ENCODE measurements at places on chromosomes 3 and 15.

DNA sequence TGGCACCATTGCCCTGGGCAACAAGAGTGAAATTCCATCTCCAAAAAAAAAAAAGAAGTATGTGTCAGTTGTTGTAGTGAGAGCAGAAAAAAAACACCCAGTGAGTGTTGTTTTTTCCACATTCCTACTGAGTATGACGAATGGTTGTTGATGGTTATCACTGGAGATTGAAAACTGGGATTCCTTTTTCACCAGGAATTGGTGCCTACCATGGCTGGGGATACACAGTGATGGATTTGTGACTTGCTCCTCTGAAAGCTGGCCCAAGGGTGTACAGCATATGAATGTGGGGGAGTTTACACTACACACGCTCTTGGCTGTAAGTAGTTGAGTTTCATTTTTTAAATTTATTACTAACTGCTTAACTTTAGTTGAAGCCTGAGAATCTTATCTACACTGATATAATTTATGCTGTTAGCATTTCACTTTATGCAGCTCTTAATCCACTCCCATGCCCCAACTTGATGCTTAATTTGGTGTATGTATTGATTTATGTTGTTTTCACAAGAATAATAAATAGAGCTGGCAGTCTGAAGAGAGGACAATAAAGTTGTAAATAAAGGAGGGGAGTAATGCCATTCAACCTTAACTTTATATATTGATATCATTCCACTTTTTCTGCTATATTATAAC, 56.0 kb upstream of the MME start:
- no peak for DNase-seq

- DNase-seq, result no peak
Measured at GRCh38 chr15:63258658-63259057, 18.7 kb upstream of the APH1B start.

DNA sequence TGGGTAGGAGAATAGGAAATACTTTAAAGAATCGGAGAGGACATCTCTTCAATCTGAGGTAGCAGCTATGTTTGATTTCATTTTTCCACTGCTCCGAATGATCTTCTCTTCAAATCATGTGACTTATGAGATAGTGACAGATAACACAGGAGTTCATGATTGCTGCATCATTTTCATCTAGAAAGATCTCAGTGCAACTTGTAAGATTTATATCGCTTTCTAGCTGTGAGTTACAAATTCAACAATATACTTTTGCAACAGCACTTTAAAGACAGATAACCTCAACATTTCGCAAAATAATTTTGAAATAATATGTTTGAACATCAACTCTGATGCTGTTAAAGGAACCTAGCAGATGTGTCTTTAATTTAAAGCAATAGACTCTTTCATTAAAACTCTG, 99.9 kb upstream of the CCDC80 start:
- DNase-seq, result no peak

DNA sequence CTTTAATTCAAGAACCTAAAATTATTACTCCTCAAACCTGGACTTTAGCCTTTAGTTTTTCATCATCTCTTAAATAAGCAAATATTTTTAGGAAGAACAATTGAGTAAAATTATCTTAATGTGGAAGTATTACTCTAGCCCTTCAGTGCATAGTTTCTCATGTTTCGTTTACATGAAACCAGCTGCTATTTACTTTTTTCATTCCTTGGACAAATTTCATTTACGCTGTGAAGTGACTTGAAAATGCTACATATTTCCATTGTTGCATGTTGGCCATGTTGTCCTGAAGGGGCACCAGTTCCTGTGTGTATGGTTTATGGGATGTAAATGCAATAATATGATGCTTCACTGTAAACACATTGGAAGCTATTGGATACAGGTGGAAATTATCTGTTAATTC, 49.9 kb downstream of the SLC25A26 start:
- peak; percentile 85 for DNase-seq

DNA sequence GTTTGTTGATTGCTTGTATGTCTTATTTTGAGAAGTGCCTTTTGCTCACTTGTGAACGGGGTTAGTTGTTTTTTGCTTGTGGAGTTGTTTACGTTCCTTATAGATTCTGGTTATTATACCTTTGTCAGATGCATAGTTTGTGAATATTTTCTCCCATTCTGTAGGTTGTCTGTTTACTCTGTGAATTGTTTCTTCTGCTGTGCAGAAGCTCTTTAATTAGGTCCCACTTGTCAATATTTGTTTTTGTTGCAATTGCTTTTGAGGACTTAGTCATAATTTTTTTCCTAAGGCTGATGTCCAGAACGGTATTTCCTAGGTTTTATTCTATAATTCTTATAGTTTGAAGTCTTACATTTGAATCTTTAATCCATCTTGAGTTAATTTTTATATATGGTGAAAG, 285.3 kb upstream of the GADL1 start:
- DNase-seq, result no peak

GRCh38 chr3:110016235-110016815, 679.0 kb upstream of the DPPA4 start:
- peak; percentile 13 for DNase-seq

DNA sequence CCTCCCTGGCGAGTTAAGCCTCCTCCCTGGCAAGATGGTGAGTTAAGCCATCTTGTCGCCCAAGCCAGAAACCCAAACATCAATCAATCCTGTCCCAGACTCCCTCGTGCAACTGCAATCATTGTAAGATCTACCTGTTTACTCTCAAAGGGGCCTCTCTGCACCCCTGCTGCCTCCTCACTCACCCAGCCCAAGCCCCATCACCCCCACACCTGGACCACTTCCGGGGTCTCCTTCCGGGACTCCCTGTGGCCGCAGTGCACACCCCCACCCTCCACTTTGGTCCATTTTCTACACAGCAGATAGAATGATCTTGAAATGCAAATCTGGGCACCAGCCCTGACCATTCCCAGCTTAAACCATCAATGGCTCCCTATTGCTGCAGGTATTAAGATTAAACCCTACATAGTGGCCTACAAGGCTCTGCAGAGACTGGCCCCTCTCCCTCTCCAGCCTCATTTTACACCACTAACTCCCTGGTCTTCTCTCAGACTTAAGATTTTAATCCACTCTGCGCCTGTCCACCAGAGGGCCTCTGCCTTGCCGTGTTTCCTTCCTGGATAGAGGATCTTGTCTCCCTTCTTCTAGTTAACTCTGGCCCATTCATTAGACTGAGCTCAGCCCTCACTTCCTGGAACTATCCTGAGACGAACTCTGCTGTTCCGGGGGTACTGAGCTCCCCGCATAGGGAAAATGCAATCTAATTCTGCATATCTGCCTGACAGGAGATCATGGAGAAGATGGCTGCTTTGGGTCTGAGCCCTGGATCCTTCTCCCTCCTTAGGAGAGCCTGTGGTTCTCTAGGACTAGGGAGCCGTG, 41.9 kb upstream of the SLC6A1 start:
- DNase-seq, result peak; percentile 47

GRCh38 chr15:23518104-23518503, 47.4 kb upstream of the MKRN3 start:
- no peak for DNase-seq

DNA sequence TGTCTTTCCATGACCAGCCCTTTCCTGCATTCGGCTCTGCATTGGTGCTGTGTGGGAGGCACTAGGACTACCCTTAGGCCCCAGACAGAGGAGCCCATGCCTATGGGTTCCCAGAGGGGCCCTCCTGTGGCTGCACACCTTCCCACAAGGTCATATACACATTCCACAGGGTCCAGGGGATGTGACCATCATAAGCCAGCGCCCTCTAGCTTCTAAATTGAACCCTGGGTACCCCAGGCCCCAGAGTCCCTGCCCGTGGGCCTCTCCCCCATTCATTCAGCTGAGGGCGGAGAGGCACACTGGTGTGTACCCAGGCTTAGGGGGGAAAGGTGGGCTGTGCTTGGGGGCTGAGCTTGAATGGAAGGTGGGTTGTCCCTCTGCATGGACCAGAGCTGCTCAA, 10.2 kb upstream of the SLC6A6 start:
- DNase-seq, result no peak

- no peak for DNase-seq
Measured at GRCh38 chr3:55902221-55902900, 415.3 kb upstream of the WNT5A start.

GRCh38 chr3:194117104-194117845, 18.7 kb upstream of the HES1 start:
- DNase-seq, result no peak

DNA sequence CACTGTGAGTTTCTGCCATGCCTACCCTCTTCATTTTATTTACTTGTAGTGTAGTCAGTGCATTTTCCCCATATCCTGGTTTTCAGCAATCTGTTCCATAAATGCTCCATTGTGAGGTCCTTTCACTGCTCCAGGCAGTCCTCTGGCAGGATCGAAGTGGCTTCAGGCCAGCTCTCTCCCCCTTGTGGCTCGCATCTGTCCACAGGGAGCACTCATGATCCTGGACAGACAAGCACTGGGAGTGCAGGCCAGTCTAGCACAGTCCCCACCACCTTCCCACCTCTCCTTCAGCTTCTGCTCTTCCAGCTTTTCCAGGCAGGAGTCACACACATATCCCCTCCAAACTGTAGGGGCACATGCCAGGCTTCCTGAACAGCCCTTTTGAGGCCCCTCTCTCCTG, 173.6 kb downstream of the PPM1L start:
- DNase-seq, result no peak

- peak; percentile 50 for DNase-seq
Measured at GRCh38 chr3:184343200-184343876, 5.9 kb downstream of the FAM131A start.

DNA sequence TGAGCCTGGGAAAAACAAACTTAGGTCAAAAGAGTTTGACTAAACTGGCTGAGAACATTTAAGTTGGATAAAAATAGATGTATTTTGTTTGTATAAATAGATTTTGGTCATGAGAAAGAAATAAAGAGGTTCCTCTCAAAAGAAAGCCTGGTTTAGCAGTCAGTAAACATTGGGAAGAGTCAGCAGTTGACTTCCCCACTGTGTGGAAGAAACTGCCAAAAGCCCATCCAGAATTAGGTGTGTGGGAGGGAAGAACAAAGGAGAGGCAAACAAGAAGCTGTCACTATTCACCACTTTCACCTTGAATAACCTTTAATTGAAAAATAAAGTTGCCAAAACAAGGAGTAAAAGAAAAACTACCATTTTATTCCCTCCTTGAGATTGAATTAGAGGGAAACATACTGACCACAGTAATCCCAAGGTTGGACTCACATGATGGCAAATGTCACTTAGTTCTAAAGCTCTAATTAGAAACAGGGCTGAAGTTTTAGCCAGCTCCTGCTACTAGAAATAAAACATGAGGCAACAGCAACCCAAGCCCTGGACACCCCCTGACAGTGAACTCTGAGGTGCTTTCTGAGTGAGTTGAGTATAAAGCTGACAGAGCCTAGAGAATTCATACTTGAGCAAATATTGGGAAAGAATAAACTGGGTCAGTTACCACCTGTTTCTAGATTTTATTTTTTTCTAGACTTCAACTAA, 139.3 kb downstream of the SERPINI1 start:
- no peak for DNase-seq

DNA sequence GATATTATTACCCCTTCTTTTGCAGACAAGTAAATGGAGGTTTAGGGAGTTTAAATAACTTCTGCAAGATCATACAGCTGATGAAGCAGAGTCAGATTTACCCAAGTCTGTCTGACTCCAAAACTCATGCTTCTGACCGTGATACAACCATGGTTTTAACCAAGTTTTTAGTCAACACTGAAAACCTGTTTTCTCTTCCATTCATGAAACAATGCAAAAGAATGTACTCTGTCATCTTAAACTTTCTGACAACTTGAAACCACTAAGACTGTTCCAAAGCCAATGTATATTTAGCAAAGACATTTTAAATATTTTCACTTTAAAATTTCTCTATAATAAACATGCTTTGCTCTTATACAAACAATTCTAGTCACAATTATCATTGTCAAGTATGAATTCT, 77.0 kb upstream of the RBMS3 start:
- DNase-seq, result peak; percentile 60

GRCh38 chr3:115790759-115791158, 167.4 kb downstream of the GAP43 start:
- peak; percentile 100 for DNase-seq

- DNase-seq, result peak; percentile 24
Measured at GRCh38 chr3:10471054-10471688, 34.2 kb downstream of the ATP2B2 start.

DNA sequence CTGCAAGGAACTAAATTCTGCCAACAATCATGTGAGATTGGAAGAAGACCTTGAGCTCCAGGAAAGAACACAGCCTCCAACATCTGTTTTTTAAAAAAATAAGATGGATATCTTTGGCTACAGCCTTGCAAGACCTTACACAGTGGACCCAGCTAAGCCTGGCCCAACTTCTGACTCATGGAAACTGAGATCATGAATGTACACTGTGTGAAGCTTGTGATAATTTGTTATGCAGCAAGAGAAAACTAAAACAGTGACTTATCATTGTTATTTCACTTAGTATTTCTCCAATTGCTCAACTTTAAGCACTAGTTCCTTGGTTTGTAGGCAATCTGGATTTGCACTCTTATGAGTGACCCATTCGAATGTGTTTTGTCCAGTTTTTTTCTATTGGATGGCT, 29.3 kb downstream of the SHQ1 start:
- peak; percentile 85 for DNase-seq

GRCh38 chr15:88258093-88258641, 1.6 kb upstream of the NTRK3 start:
- peak; percentile 27 for DNase-seq

DNA sequence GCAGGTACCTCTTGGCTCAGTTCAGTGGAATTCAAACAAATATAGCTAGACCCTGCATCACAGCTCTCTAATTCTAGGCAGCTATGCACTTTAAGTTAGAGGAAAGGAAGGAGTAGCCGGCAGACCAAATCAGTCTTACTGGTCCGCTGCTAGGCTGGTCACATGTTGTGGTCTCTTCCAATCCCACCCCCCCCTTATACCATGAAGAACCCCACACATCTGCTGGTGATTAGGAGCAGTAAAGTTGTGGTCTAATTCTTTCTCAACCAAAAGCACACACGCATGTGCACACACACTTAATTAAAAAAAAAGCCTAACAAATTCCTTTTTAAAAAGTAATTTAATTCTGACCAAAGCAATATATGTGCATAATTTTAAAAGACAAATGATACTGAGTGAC, 16.7 kb upstream of the SH3GL3 start:
- DNase-seq, result no peak

DNA sequence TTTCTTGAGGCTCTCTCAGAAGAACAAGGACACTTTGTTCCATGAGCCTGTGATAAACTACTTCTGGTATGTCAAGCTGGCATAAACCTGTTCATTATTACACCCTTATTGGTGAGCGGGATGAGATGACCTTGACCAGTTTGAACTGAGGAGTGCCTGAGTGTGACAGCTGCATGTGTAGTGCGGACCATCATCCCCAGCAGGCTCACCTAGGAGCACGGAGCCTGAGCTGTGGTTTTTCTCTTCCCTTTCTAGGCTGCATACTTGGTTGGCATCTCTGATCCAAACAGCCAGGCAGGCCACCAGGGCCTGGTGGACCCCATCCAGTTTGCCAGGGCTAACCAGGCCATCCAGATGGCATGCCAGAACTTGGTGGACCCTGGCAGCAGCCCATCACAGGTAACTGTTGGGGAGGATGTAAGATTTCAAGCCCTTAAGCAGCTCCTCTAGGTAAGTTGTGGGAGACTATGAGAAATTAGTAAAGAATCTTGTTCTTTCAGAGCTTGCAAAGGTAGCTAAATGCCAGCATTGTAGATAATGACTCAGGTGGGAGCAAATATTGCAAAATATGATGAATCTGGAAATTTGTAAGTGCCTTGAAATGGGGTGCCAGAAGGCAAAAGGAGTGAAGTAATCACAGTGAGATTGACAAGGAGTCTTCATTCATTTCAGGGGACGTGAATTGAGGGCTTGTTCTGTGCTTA, 288.9 kb upstream of the TPM1 start:
- DNase-seq, result no peak

- DNase-seq, result peak; percentile 34
Measured at GRCh38 chr3:52827441-52827840, 3.0 kb downstream of the ITIH4 start.

Data from fibroblast of lung (primary cell).